ELF-1 (cell line): ENCODE measurements at places on chromosomes 5 and 9.

- peak; percentile 42 for DNase-seq
These were observed 20.7 kb upstream of the IL33 start for GRCh38 chr9:6194934-6195333.

DNA sequence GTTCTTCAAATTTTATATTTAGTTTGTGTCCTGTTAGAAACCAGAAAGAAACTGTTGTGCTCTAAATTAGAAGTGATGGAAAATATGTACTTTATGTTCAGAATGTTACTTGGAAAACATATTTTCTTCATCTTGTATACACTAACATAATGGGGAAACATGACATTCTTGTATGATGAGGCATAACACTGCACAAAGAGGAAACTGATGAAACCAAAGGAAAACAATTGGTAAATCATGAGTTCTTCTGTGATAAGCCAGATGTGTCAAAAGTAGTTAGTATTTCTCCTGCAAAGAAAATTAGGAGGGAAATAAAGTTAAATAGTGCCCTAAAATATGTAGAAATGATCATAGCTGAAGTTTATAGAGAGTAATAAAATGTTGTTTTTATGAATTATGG lies 111.1 kb upstream of the FBN2 start:
- DNase-seq = no peak

DNA sequence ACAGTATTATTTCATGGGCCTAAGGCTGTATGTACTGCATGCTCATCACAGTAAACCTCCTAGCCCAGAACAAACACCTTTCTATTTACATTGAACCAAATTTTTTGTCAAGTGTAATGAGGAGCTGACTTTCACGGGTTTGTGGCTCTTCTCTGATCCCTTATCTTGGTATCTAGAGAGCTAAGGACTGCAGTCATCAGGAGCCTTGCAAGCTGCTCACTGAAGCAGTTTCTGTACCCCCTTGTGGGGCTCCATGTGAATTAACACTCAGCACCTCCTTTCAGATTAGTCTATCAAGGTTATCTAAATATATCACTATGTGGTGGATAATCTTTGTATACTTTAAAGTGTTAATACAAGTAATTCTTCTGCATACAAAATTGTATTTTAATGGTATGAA lies 108.2 kb downstream of the AUH start:
- DNase-seq = no peak

- DNase-seq = no peak
These were observed 23.7 kb upstream of the MROH2B start for GRCh38 chr5:41094871-41095270.

DNA sequence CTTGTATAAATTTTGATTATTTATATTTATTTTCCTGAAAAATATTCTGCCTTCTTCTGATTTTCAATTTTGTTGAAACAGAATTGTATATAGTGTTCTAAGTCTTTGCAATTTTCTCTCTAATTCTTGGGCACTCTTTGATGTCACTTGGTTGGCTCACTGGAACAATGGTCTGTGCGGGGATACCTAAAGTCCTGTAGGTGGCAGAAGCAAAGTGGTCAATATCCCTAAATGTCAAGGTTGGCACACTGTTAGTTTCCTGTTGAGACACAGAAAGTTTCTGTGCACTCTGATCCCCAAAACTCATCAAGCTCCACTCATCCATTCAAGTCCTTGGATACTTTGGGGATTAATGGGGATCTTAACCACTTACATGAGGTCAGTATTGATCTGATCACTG lies 480.8 kb upstream of the CCNG1 start:
- DNase-seq = no peak

DNA sequence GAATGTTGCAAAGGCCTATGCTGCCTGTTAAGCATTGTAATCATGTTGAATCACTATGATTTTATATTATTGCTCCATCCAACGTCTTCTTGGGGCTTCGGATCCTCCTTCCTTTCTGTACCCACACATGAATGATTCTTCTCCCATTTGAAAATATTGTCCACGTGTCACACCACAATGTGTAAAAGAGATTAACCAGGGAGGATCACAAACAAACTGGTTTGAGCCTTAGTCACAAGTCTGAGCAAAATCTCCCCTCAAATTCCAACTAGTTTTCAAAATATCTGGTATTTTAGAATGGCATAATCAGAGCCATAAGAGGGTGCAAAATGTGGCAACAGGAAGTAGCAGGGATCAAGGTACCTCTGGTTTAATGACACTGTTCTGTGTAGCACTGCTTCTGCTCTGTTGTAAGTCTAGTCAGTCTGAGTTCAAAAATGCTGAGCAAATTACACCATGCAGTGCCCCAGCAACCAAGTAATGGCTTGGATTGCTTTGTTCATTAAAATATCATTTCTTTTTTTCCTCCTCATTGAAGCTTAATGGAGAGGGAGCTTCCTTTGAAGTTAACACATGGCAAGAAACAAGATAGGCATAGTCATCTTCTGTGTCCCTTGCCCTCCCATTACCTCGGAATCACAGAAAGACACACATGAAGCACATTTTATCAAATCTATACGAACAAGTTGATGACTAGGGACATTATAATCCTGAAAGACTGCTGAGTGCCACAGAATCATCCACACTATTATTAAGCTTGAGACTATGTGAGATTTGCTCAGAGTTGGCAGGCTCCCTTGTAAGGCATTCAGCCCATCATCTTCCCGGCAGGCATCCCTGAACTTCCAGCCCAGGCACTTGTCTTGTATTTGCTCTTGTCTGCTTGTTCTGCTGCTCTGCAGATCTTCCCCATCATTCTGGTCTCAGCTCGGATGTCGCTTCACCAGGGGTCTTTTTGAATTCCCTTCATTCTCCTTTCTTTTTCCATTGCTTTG lies 102.0 kb upstream of the PRLR start:
- no peak for DNase-seq

- DNase-seq = no peak
These were observed 22.1 kb downstream of the SRP19 start for GRCh38 chr5:112883192-112883591.

- peak; percentile 67 for DNase-seq
These were observed 831 bp downstream of the INPP5E start for GRCh38 chr9:136438548-136439480.

GRCh38 chr5:68295772-68296171 lies 80.2 kb downstream of the PIK3R1 start:
- DNase-seq = no peak

GRCh38 chr5:8561854-8562253 lies 692.9 kb downstream of the MTRR start:
- DNase-seq = no peak

DNA sequence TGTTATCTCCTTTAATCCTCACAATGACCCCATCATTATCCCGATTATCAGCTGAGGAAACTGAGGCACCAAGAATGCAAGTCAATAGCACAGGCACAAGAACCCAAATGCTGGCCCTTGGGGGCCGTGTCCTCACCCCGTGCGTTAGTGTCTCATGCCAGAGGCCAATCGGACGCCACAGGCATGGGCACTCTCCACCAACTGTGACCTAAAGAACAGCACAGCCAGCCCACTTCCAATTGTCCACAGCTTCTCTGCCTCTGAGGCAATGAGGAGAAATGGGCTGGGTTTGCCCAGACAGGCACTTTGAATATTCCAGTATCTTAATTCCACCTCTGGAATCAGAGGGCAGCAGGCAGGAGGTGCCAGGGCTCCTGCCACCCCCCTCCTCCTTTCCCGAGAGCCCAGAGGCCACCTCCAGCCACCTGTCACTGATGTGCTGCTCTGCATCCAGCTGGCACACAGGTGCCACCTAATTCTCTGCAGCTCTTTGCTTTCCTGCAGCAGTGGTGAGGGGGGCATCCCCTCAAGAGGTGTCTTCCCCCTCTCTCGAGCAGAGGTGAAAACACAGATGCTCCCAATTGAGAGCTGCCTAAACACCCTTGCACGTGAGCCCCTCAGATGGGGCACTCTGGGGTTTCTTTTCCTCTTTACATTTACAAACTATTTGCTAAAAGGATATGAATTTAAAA lies 107.5 kb downstream of the ROR2 start:
- no peak for DNase-seq

DNA sequence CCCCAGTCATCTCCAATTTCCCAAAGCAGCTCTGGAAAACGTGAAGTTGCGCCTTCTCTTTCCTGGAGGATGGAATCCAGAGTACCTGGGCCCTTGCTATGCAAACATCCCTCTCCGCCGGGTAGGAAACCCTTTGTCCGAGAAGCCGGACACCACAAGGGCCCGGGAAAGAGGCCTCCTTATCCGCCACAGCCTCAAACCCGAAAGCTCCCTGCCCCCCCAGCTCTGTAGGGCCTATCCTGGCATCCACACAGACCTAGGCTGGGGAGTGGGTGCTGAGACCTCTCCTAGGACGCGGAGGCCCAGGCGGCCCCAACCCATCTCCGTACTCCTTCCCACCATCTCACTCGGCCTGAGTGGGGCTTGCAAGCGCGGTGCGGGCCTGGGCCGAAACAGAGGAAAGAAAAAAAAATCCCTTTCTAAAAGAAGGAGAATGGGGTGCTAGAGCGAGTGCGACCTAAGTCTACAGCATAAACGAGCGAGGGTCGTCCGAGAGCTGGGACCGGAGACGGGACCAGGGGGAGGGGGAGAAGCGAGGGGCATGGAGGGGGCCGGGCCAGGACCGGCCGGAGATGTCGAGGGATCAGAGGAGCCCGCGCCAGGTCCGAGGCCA lies 624 bp downstream of the FBXW11 start:
- DNase-seq = peak; percentile 57
